Naive thymus-derived CD8-positive, alpha-beta T cell (primary cell): ENCODE measurements at places on chromosomes 12 and 14.

DNA sequence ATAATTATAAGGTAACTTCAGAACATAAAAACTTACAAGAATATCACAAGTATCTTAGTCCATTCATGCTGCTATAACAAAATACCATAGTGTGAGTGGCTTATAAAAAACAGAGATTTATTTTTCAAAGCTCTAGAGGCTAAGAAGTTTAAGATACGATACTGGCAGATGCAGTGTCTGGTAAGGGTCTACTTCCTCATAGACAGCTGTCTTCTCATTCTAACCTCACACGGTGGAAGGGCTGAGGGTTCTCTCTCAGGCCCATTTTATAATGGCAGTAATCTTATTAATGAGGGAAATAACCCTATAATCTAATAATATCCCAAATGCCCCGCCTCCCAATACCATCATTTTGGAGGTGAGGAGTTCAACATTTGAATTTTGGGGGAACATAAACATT, 23.7 kb upstream of the OSBPL8 start:
- no peak for DNase-seq

DNA sequence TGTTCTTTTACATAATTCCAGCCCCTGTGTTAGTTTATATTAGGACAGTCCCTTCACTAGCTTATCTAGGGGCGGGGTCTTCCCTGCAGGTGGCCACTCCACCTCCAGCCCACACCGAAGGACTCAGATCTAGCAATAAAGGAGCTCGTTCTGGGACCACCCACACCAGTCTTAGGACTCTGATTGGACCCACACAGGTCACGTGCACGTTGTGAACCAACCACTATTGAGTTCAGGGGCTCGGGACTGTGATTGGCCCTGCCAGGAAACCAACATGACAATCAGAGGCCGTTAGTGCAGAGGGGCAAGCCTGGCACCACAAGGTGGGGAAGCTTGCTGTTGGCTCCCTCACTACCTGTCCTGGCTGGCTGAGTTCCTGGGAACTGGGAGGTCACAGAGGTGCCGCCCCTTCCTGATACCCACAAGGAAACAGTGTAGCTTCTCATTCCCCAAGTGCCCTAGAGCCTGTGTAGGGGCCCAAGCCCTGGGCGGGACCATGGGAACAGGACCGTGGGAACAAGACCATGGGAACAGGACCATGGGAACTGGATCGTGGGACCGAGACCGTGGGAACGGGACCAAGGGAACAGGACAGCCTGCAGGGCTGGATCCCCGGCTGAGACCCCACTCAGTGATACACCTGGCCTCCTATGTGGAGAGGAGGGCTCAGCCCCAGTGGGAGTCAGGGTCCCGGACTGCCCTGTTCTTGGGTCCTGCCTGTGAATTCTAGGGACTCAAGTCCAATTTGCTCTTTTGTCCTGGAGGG, 297.8 kb downstream of the ADGRD1 start:
- no peak for DNase-seq

- DNase-seq = no peak
Measured at GRCh38 chr12:96242597-96242996, 48.4 kb downstream of the ELK3 start.

DNA sequence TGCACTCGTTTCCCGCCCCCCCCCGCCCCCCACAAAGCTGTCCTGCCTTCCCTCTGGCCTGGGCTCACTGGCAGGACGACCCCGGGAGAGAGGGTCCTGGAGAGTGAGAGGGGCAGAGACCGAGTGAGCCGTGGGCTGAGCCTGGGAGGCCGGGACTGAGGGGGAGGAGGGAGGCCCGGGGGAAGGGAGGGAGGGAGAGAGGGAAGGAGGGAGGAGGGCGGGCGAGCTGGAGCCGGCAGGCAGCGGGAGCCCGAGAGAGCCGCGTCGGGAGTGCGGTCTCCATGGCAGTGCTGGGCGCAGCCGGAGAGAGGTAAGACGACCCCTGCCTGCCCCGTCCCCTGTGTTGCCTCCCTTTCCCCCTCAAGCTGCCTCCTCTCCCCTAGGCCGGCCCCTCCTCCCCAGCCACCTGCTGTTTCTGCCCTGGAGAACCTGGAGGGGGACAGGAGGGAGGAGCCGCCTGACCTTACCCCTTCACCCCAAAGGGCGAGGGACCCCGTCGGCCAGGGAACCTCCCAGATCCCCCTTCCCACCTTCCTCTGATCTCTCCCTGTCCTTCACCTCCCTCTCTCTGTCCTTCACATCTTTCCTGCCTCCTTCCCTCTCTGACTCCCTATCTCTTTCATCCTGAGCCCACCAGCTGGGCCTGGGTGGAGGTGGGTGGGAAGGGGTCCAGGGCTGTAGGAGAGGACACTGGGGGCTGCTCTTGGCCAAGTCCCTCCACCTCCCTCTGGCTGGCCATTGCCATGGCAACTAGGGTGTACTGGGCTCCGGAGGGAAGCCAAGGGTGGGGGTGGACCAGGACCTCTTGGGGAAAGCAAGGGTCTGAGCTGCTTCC, at the start of gene GPR162:
TSS of gene GPR162 (plus strand) at position 231 of the 835 bp plus-strand sequence. CDS start 2,078 bp downstream, outside the sequence.
- DNase-seq = no peak

DNA sequence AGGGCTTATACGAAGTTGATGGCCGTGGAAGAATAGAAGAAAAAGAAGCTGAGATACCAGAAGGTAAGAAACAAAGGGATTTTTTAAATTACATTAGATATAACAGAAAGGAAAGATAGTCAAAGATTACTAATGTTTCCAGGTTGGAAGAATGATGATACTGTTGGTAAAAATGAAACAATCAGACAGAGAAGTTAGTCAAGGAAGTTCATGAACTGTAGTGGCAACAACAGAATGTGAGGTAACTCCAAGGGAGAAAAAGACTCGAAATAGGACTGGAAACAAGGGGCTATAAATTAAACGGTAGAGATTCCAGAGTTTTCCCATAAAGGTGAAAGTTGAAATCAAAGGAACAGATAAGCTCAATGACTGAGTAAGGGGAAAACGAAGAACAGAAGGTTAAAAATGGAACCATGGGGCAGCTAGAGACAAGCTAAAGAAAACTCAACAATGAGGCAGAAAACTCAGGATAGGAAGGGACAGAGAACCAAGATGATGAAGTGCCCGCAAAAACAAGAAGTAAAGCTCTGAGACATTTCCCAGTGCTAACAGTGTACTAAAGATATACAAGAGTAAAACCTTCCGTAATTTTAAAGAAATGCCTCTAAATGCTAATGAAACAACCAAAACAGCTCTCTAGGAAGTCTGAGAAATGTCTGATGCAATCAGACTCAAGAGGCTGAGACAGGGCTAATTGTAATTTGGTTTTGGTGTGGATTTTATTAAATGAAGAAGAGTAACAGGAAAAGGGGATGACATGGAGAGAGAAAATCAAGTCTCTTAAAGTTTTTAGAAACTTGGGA, 70.0 kb downstream of the PPP2R5E start:
- DNase-seq = no peak

- no peak for DNase-seq
Measured at GRCh38 chr12:105396024-105396423, 65.5 kb downstream of the C12orf75 start.

- DNase-seq = peak; percentile 69
Measured at GRCh38 chr12:101823891-101824290, 6.9 kb downstream of the GNPTAB start.

DNA sequence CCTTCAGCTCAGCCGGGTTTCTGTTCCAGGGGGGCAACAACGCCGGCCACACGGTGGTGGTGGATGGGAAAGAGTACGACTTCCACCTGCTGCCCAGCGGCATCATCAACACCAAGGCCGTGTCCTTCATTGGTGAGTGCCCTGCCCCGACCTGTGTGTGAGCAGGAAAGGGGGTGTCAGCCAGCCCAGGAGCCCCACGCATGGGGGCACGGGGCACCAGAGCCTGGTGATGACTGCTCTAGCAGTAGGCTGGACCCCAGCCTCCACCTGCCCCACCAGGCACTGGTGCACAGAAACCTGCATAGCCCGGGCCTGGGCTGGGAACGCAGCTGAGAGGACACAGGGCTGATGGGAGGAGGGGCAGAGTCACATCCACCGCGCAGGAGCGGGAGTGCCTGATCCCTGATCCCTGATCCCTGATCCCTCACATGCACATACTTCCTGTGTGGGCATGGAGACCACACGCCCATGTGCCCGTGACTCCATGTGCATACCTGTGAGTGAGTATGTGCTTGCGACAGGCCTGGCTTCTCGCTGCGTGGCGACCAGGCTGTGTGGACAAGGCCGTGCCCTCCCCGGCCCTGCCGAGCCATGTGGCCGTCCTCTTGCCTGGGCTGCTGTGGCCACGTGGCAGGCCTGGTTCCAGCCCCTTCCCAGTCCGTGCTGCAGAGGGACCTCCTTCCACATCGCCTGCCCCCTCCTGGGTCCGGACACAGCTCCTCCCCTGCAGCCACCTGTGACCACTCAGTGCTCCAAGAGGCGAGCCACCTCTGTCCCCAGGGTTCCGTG, 11.2 kb downstream of the ADSS1 start:
- no peak for DNase-seq

DNA sequence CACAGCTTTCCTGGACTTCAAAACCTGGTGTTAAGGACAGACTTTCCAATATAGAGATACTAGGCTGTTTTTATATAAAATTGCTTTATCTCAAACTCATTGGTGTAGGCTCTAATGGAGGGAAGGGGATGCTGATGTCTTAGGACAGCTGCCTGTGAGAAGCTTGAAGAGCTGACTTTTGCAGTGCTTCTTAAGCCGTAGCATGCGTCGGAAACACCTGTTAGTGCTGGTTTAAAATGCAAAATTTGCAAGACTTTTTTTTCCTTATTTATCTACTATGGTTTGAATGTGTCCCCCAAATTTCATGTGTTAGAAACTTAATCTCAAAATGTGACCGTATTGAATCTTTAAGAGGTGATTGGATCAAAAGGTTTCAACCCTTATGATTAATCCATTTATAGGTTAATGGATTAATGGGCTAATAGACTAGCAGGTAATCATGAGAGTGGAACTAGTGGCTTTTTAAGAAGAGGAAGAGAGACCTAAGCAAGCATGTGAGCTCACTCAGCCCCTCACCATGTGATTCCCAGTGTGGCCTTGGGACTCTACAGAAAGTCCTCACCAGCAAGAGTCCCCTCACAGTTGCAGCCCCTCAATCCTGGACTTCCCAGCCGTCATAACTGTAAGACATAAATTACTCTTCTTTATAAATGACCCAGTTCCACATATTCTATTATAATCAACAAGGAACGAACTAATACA, 60.9 kb upstream of the FUT8 start:
- no peak for DNase-seq
